ENCODE measurements at places on chromosomes 11 and 22. TPM values are rescaled to one million over a fixed set of nuclear protein-coding genes. Genes with fewer than 3 reads are reported as not detected.
A peak's percentile ranks its signal among the peaks of the same experiment; 100 is the strongest.

DNA sequence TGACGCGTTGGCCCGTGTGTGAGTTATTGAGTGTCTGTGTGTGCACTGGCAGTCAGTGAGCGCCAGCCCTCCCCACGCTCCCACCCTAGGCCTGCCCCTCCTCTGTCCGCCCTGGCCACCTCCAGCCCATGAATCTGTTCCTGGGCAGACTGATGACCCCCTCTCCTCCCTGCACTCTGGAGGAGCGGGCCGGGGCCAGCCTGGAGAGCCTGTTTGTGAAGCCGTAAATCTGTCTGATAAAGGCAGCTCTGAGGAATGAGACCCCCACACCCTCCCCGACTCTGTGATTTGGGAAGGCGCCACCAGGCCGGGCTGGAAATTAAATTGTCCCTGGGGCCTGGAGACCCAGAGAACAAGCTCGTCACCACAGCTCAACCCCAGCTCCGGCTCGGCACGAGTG, 8.6 kb downstream of the TSSC4 start:
- H3K27ac ChIP-seq: no peak overlapping the region
- no peak for DNase-seq
- no peaks in the 10 kb centered on the region for H3K36me3 ChIP-seq
- H3K27me3 ChIP-seq: no peaks in the 10 kb centered on the region

- no peaks in the 10 kb centered on the region for H3K27me3 ChIP-seq
- DNase-seq: no peak
- no peaks in the 10 kb centered on the region for H3K4me1 ChIP-seq
- H3K36me3 ChIP-seq: no peaks in the 10 kb centered on the region
- no peak overlapping the region for H3K4me3 ChIP-seq
- H3K27ac ChIP-seq: no peak overlapping the region
Observed at GRCh38 chr11:87454241-87454640, 416.5 kb downstream of the TMEM135 start.

DNA sequence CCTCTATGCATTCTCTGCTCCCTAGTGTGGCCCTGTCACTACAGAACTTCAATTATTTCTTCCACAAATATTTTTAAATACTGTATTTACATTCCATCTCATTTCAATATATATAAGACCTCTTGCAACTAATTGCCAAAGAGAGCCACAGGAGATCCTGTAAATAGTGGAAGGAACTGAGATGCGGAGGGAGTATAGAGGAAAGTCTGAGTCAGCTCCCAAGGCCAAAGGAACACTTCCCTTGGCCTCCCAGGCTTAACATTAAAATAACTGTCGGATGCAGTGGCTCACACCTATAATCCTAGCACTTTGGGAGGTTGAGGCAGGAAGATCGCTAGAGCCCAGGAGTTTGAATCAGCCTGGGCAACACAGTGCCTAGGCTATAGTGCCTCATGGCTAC, 31.2 kb downstream of the RBFOX2 start:
- no peak overlapping the region for H3K27ac ChIP-seq
- H3K36me3 ChIP-seq: no peaks in the 10 kb centered on the region
- H3K27me3 ChIP-seq: no peaks in the 10 kb centered on the region
- peaks cover 14% of the 10 kb centered on the region for H3K4me1 ChIP-seq

GRCh38 chr22:29861672-29862297, 21.2 kb upstream of the MTMR3 start:
- H3K27ac ChIP-seq: no peak overlapping the region
- H3K4me1 ChIP-seq: no peaks in the 10 kb centered on the region
- no peak for DNase-seq

GRCh38 chr11:120141768-120142423, 4.0 kb upstream of the TRIM29 start:
- no peak for DNase-seq
- H3K4me1 ChIP-seq: no peaks in the 10 kb centered on the region
- peaks cover 30% of the 10 kb centered on the region for H3K27me3 ChIP-seq
- H3K36me3 ChIP-seq: no peaks in the 10 kb centered on the region
- no peak overlapping the region for H3K4me3 ChIP-seq

- no peak overlapping the region for H3K27ac ChIP-seq
- no peaks in the 10 kb centered on the region for H3K27me3 ChIP-seq
- H3K36me3 ChIP-seq: no peaks in the 10 kb centered on the region
- no peak overlapping the region for H3K4me3 ChIP-seq
Observed at GRCh38 chr11:27122001-27122400, 81.4 kb downstream of the BBOX1 start.

DNA sequence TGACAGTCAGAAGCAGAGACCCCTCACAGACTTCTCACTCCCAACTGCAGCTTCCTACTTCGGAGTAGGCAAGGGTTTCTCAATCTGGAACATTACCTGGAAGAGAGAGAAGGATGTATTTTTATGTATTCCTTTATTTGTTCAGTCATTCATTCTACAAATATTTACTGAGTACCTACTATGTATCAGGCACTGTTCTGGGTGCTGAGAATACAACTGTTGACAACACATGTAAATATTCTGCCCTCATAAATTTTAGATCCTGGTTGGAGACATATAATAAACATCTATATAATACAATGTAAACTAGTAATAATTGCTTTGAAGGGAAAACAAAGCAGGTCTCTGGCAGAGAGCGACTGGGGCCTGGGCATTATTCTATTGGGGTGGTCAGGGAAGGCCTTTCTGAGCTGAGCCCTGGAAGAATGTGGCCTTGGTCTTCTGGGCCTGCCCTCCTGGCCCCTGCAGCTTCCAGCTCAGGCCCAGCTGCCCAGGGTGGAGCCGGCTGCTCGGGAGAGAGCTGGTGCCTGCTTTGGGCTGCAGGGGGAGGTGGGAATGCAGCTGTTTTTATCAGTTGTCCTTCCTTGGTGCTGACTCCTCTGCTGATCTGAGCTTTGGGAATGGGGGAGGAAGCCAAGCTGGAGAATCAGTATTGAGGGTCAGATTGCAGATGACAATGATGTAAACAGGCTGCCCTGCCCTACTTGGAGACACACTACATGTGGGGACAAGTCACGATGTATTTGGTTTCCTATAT, 46.8 kb downstream of the PKNOX2 start:
- DNase-seq: no peak
- no peak overlapping the region for H3K27ac ChIP-seq
- peaks cover 29% of the 10 kb centered on the region for H3K27me3 ChIP-seq
- no peaks in the 10 kb centered on the region for H3K4me1 ChIP-seq

- no peaks in the 10 kb centered on the region for H3K36me3 ChIP-seq
- H3K4me3 ChIP-seq: no peak overlapping the region
Observed at GRCh38 chr11:23284631-23285030, 424.4 kb upstream of the CCDC179 start.

GRCh38 chr22:24402460-24403192, 24.8 kb upstream of the ADORA2A start:
- no peak overlapping the region for H3K4me3 ChIP-seq
- peaks cover 14% of the 10 kb centered on the region for H3K4me1 ChIP-seq
- no peaks in the 10 kb centered on the region for H3K27me3 ChIP-seq
- no peaks in the 10 kb centered on the region for H3K36me3 ChIP-seq
- peak overlapping the region; percentile 57 for H3K27ac ChIP-seq

GRCh38 chr22:23850136-23850611, 7.5 kb upstream of the SLC2A11 start:
- no peaks in the 10 kb centered on the region for H3K27me3 ChIP-seq
- no peak overlapping the region for H3K27ac ChIP-seq
- no peaks in the 10 kb centered on the region for H3K36me3 ChIP-seq
- DNase-seq: no peak
- no peaks in the 10 kb centered on the region for H3K4me1 ChIP-seq

- H3K4me3 ChIP-seq: no peak overlapping the region
- H3K27me3 ChIP-seq: no peaks in the 10 kb centered on the region
- no peak for DNase-seq
- no peaks in the 10 kb centered on the region for H3K4me1 ChIP-seq
Observed at GRCh38 chr11:10514202-10514601, 26.8 kb downstream of the RNF141 start.

GRCh38 chr22:29635734-29636357, 32.4 kb downstream of the NF2 start:
- no peaks in the 10 kb centered on the region for H3K36me3 ChIP-seq
- no peak for DNase-seq
- no peaks in the 10 kb centered on the region for H3K27me3 ChIP-seq
- H3K4me3 ChIP-seq: no peak overlapping the region
- peaks cover 43% of the 10 kb centered on the region for H3K4me1 ChIP-seq

DNA sequence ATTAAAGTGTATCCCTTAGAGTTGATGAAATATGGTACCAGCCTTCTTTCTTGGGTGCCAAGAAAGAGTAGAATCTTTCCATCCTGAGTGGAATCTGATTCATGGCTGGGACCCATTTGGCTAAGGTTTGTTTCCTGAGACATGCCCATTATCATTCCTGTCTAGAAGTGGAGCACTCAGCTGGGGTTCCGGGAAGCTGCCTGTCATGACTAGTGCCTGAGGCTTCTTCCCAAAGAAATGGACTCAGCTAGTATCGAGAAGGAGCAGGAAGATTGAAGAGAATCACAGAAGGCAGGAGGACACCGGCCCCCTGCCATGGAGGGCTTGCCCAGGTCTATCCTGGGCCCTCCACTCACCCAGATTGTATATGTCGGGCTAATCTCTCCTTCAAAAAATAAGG, 57.6 kb downstream of the KREMEN1 start:
- H3K27ac ChIP-seq: no peak overlapping the region
- no peaks in the 10 kb centered on the region for H3K27me3 ChIP-seq

The PPP6R3 gene
- 163 TPM for total RNA-seq

The DRD4 gene
- total RNA-seq: 0.95 TPM

The TCIRG1 gene
- total RNA-seq: 158 TPM

The MRGPRF gene
- total RNA-seq: 0.36 TPM

The NPTXR gene
- 32.6 TPM for total RNA-seq

The TRIM49 gene
- total RNA-seq: not detected

The CARD18 gene
- total RNA-seq: 8.1 TPM

The SLC17A6 gene
- total RNA-seq: not detected

The CRYBA4 gene
- not detected for total RNA-seq

The GSTT2B gene
- 6.5 TPM for total RNA-seq

The FGF4 gene
- not detected for total RNA-seq

The ELF5 gene
- total RNA-seq: not detected

All from Panc1 (cell line).